ENCODE measurements at places on chromosomes 4 and X. TPM values are rescaled to one million over a fixed set of nuclear protein-coding genes. Genes with fewer than 3 reads are reported as not detected.

Gene UGT8
- total RNA-seq, result 0.73 TPM

Gene C1QTNF7
- total RNA-seq, result 37.4 TPM

Gene IL21
- total RNA-seq, result not detected

Gene ANKRD50
- 21.7 TPM for total RNA-seq

Gene SRPX2
- 52.1 TPM for total RNA-seq

Gene SPATA18
- 20.5 TPM for total RNA-seq

Gene MFAP3L
- total RNA-seq, result 5.5 TPM

Gene ALG13
- total RNA-seq, result 34.6 TPM
